Stomach (tissue), 19 donors: ENCODE measurements at places on chromosomes 2 and 18. TPM values are rescaled to one million over a fixed set of nuclear protein-coding genes. Genes with fewer than 3 reads are reported as not detected.

The EIF2B4 gene
- 16.2 TPM for total RNA-seq

The M1AP gene
- total RNA-seq, result not detected

The SH3RF3 gene
- total RNA-seq, result 7.4 TPM

The EML6 gene
- total RNA-seq, result 10.1 TPM

The ABCG5 gene
- total RNA-seq, result 0.92 TPM

The SPAG16 gene
- total RNA-seq, result 27.5 TPM

The GALNT14 gene
- total RNA-seq, result 1.1 TPM

The SERPINB13 gene
- not detected for total RNA-seq

The TANC1 gene
- total RNA-seq, result 35.1 TPM

The PLEKHA3 gene
- 28.5 TPM for total RNA-seq

The EPG5 gene
- total RNA-seq, result 38.5 TPM

The ABCG8 gene
- not detected for total RNA-seq

The DCDC2C gene
- total RNA-seq, result not detected
